ENCODE measurements at places on chromosomes 11 and 22. TPM values are rescaled to one million over a fixed set of nuclear protein-coding genes. Genes with fewer than 3 reads are reported as not detected.

Gene PIWIL4
- polyA plus RNA-seq, result 0.28 TPM

Gene TMPRSS13
- 0.35 TPM for polyA plus RNA-seq

Gene FLRT1
- not detected for polyA plus RNA-seq

Gene CCDC73
- polyA plus RNA-seq, result not detected

Gene SMTNL1
- polyA plus RNA-seq, result 0.14 TPM

Gene TIGD3
- polyA plus RNA-seq, result 2.3 TPM

Gene C11orf86
- polyA plus RNA-seq, result not detected

Gene SLC7A4
- polyA plus RNA-seq, result not detected

Gene MIOX
- polyA plus RNA-seq, result not detected

Gene SLC5A4
- not detected for polyA plus RNA-seq

Gene LBHD1
- 6.2 TPM for polyA plus RNA-seq

Gene NRIP3
- not detected for polyA plus RNA-seq

Gene RIMBP3C
- 0.29 TPM for polyA plus RNA-seq

Gene RAB39A
- 0.69 TPM for polyA plus RNA-seq

Gene MYO18B
- polyA plus RNA-seq, result not detected

Gene MUC6
- not detected for polyA plus RNA-seq

Gene DERL3
- 49.4 TPM for polyA plus RNA-seq

Gene CYB5R2
- polyA plus RNA-seq, result 9.3 TPM

Gene TTC28
- polyA plus RNA-seq, result 0.30 TPM

Gene PRG3
- polyA plus RNA-seq, result not detected

Gene SLC22A8
- polyA plus RNA-seq, result not detected

Gene OR8A1
- polyA plus RNA-seq, result not detected

Gene PITPNB
- polyA plus RNA-seq, result 55.9 TPM

Gene CBX6
- 7.1 TPM for polyA plus RNA-seq

Gene GDPD4
- polyA plus RNA-seq, result not detected

Gene TBX1
- polyA plus RNA-seq, result not detected

Gene UBQLN3
- not detected for polyA plus RNA-seq

Gene DSCAML1
- polyA plus RNA-seq, result not detected

Gene VPREB3
- polyA plus RNA-seq, result 1,081 TPM

Gene CNIH2
- polyA plus RNA-seq, result not detected

Gene FAM111A
- 23.7 TPM for polyA plus RNA-seq

Gene ART1
- polyA plus RNA-seq, result not detected

Gene LGR4
- polyA plus RNA-seq, result 0.55 TPM

Gene GNAZ
- polyA plus RNA-seq, result 2.0 TPM

Gene ADM2
- 1.5 TPM for polyA plus RNA-seq

Gene KCNA4
- polyA plus RNA-seq, result not detected

Gene SCUBE1
- polyA plus RNA-seq, result not detected

Gene ZBED4
- polyA plus RNA-seq, result 5.0 TPM

Gene ABTB2
- polyA plus RNA-seq, result 0.04 TPM

Gene IGHMBP2
- 11.3 TPM for polyA plus RNA-seq

Gene ADAMTS15
- polyA plus RNA-seq, result not detected

Gene C1QTNF5
- not detected for polyA plus RNA-seq

Gene C22orf31
- polyA plus RNA-seq, result not detected

Gene NPTXR
- 0.04 TPM for polyA plus RNA-seq

Gene KLHL35
- polyA plus RNA-seq, result 0.48 TPM

Gene IGSF9B
- not detected for polyA plus RNA-seq

Measured in IgD-negative memory B cell (primary cell).